Keratinocyte (primary cell): ENCODE measurements at places on chromosomes 13 and 19.

- DNase-seq = no peak
Observed at GRCh38 chr13:39038569-39039030, 344 bp downstream of the NHLRC3 start.

DNA sequence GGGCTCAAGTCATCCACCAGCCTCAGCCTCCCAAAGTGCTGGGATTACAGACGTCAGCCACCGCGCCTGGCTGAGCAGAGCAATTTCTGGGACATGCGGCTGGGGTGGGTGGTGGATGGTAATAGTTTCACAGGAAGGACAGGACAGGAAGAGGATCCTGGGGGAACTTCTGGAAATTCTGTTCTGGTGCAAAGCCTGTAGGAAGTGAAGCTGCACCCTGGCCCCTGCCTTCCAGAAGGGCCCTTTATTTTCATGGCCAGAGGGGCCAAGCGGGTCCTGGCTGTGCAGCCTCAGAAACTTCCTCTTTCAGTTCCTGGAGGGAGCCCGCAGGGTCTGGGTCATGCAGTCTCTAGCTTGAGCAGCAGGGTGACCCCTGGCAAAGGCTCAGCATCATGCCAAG lies 15.7 kb downstream of the FEM1A start:
- DNase-seq = no peak

GRCh38 chr13:57630661-57631595 lies 616 bp upstream of the PCDH17 start:
- DNase-seq = no peak

DNA sequence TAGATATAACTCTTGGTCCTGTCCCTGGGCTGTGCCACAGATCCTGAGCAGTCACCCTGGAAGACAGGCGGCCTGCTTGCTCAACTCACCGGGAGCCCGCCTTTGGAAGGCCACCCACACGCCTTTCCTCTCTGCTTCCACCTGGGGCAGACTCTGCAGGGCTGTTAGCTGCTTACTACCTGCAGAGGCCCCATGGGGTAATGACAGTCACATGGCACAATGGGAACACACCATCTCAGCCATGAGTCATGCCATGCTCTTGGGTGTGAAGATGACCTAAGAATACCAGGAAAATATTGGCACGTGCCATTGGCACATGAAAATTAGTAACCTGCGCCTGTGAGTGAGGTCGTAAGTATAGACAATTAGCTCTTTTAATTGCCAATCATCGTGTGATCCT lies 108.6 kb downstream of the COL4A2 start:
- peak; percentile 66 for DNase-seq

DNA sequence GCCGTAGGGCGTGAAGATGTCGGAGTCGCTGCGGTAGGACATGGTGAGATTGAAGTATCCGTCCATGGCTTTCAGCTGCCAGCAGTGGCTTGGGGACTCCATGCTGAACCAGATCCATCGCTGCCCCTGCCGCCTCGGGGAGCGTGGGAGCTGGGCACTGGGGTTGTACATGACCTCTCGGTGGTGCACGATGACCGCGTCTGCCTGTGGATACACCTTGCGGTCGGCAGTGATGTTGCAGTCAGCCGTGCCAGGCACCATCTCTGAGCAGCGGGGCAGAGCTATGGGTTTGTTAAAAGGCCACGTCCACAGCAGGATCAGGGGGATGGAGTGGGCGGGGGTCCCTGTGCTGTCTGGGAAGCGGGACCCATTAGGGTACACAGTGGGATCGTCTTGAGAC lies 7.4 kb downstream of the FUT6 start:
- DNase-seq = no peak

GRCh38 chr13:75875450-75875849 lies 239.3 kb downstream of the LMO7 start:
- no peak for DNase-seq

DNA sequence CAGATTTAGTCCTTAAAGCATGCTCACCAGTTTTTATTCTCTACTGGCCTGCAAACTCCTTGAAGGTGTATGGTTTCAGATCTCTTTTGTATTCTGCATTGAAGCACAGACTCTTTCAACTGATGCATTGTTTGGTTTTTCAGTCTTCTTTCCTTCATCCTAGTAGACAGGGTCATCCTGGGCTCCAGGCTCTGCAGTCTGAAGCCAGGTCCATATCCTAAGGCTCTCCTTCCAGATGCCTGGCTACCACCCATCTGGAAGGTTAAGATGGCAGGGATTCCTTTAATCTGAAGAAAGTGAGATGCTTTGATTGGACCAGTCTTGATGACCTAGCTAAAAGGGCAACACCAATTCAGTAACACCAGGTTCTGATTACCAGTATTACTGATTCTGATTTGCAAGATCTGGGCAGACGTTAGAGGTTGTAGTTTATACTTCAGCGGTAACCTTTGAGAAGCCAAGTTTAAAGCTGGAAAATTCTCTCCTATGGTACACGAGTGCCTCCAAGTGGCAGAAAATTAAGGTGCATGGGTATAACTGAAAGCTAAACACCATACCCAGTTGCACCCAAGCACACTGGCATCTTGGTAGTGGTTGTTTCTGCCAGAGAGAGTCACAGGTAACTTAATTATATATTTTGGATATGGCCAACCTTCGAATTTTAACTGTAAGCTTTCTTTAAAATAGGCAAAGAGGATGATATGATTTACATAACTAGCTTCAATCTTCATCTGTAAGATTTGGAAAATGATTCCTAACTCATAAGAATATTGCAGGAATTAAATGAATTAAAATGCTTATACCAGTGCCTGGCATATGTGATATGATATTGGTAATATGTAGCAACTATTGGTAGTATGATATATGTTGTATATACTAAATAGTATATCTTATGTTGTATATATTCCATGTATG lies 1651.9 kb upstream of the MIR17HG start:
- DNase-seq = peak; percentile 13

GRCh38 chr19:55086730-55087541 lies 11.3 kb downstream of the EPS8L1 start:
- no peak for DNase-seq

DNA sequence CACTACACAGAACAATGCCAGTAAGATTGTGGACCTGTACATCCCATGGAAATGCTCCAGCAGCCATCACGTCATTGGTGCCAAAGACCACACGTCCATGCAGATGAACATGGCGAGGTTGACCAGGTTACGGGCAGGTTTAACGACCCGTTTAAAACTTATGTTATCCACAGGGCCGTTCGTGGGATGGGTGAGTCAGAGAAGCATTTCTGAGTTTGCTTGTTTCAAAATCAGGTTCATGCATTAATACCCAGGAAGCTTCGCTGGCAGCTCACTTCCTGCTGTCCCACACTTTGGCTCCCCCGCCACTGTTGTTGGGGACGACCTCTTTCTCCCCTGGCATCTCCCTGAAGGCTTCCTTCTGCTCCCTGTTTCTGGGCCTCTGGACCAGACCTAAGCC lies 194.1 kb downstream of the USP12 start:
- DNase-seq = no peak

GRCh38 chr13:109630271-109630670 lies 156.1 kb downstream of the IRS2 start:
- DNase-seq = no peak

- DNase-seq = peak; percentile 36
Observed at GRCh38 chr19:20423381-20424197, 142.0 kb downstream of the ZNF737 start.

DNA sequence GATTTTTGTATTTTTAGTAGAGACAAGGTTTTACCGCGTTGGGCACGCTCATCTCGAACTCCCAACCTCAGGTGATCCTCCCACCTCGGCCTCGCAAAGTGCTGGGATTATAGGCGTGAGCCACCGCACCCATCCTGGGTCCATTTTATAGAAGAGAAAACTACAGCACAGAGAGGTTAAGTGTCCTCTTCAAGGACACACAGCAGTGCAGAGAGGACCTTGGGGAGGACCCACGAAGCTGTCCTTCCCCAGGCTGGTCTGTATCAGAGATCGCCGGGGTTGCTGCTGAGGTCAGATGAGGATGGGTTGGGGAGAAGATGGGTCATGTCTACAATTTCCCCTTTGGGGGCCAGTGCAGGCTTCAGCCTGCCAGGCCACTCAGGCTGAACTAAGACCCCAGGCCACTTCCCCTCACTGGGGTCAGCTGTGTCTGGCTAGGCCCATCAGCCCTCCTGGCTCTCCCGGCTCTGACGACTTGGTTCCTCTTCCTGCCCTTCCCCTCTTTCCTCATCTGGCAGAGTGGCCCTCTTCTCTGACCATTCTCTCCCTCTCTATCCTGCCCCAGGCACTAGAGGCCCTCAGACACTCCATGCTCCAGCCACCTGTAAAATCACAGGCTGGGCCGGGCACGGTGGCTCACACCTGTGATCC lies 9.6 kb downstream of the MYO1F start:
- no peak for DNase-seq

GRCh38 chr13:33932769-33933406 lies 114.9 kb downstream of the RFC3 start:
- DNase-seq = no peak

GRCh38 chr13:41386211-41386610 lies 71.1 kb upstream of the RGCC start:
- DNase-seq = no peak

- DNase-seq = no peak
Observed at GRCh38 chr13:112392719-112393118, 16.6 kb downstream of the SPACA7 start.

- no peak for DNase-seq
Observed at GRCh38 chr19:15113245-15114152, 6.3 kb downstream of the SYDE1 start.

GRCh38 chr19:56953470-56953869 lies 112.9 kb upstream of the PEG3 start:
- no peak for DNase-seq

DNA sequence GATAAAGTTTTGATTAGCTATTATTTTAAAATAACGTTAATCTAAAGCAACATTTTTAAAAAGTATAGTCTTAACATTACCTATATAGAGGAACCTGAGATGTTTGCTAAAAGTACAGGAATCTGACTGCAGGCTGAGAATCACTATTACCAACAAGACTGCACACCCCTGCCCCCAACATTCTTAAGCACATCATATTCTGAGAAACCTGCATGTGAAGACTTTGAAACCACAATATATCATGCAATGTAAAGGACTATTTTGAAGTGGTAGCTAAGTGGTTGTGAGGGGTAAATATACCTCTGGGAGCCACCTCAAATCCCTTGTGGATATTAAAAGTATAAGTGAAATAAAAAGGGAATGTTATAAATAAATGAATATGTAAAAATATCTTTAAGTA lies 119.0 kb upstream of the KLF12 start:
- DNase-seq = no peak

GRCh38 chr19:56988299-56988698 lies 131.5 kb upstream of the USP29 start:
- DNase-seq = no peak

DNA sequence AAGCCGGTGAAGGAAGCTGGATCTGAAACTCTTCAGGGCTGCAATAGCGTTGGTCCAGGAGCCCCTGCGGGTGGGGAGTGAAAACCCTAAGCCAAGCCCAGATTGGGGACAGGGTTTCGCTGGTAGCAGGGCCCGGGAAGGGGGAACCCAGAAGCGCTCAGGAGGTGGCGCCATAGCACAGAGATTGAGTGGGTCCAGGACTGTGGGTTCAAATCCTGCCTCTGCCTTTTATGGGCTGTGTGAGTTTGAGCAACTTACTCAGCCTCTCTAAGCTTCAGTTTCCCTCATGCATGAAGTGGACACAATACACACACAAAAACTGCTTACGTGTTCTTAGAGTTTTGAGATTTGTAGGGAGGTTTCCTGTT lies 8.3 kb upstream of the SYCN start:
- DNase-seq = no peak

GRCh38 chr13:30088312-30088855 lies 219.0 kb downstream of the KATNAL1 start:
- DNase-seq = no peak

- DNase-seq = no peak
Observed at GRCh38 chr13:72166102-72166650, 299.2 kb upstream of the DACH1 start.

DNA sequence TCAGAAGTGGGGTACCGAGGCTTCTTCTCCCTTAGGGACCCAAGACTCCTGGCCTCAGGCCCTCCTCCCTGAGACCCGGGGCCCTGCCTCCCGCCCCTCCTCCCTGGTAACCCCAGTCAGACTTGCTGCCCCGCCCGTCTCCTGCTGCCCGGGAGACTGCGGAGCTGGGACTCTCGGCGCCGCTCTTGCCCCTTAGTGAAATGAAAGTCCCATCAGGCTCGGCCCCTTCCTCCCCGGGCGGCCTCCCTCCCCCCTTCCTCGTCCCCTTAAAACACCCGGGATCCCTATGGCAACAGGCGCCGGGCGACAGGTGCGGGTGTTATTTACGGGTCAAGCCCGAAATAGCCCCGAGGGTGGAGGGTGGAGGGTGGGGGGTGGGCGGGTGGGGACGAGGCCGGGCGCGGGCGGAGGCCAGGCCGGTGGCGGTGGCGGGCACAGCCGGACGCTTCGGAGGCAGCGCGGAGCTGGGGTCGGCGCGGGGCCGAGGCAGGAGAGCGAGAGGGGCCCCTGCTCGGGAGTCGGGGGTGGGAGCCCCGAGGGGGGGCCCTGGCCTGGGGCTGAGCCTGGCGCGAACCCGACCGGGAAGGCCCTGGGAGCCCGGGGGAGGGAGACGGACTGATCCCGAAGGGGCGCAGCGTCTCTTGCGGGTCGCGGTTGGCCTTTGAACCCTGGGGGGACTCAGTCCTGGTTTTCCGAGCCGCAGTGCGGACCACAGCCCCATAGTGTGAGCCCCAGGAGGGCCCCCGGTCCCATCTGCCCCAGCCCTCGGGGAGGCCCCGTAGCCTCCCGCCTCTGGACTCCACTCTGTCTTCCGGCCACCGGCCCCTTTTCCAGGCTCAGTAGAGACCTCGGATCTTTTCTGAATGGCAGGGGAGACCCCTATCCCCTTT lies at the start of gene CACNG6:
Gene CACNG6, plus strand, starts transcription at position 414 of the 890 bp plus-strand sequence. CDS start 1,241 bp downstream, outside the sequence.
- DNase-seq = no peak

DNA sequence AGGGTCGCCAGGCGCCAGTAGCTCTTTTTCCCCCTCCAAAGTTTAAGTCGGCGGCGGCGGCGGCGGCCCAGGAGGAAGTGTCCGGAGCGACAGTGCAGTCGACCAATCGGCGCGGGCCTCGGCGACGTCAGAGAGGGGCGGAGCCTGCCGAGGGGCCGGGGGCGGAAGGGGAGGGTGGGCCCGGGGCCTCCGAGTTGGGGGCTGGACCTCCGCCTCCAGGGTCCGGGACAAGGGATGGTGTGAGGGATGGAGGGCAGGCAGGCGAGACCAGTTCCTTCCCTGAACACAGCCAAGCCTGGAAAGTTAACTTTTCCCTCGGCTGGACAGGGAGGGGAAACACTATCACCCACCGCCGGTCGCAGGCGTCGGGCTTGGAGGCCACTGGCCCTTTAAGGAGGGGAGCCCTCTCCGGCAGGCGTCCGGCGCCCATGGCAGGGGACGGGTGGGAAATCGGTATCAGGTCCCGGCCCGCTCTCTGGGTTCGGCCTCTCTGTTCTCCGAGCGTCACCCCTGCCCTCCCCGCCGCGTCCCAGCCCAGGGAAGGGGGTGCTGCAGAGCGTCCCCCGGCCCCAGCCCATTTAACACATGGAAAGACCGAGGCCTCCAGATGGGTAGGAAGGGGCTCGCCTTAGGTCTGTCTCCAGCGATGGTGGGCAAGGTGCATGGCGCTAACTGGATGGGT lies at the start of gene PRKD2:
Gene PRKD2, minus strand, starts transcription at position 81 of the 682 bp plus-strand sequence. CDS start 744 bp downstream, outside the sequence.
- no peak for DNase-seq
